ENCODE measurements at places on chromosomes 16 and 17.

- DNase-seq, result no peak
Measured at GRCh38 chr17:74204474-74204873, 996 bp downstream of the RPL38 start.

- no peak for DNase-seq
Measured at GRCh38 chr17:36665417-36665816, 64.0 kb downstream of the MRM1 start.

DNA sequence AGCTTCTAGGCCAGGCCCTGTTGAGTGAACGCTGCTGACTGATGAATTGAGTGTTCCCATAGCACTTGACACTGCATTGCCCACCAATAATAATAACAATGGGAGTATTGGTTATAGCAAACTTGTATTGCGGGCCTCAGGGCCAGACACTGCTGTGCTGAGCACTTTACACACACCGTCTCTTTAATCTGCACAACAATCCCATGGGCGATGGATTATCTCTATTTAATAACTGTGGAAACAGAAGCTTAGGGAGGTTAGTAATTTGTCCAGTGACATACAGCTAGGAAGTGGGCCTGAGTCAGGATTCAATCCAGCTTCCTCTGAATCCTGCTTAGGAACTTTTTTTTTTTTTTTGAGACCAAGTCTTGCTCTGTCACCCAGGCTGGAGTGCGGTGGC lies 11.2 kb downstream of the ARHGAP23 start:
- no peak for DNase-seq

DNA sequence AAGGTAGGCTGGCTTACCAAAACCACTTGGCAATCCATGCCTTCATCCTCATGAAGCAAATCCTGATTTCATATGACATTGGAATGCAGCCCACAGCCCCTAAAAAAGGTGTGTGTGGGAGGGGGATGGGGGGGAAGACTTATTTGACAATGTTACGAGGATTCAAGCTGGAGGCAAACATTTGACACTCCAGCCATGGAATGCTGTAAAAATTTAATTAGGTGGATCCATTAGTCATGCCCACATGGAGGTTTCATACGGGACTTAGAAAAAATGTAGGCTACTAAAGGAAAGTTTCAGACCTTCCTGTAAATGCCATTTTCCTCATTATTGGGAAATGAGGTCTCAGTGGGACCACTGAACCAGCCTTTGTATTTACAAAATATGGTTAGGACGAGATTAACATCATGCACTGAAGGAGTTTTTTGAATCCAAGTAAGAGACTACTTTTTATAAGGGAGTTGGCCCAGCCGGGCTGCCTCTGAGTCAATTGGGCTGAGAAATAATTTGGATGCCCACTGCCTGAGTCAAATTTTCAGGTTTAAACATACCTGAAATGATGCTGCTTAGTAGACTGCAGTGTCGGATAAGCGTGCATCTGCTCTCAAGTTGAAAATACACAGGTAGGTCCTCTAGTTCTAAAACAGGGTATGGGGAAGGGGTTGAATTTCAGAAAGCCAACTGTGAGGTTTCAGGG lies 44.6 kb upstream of the MAF start:
- DNase-seq, result no peak

GRCh38 chr16:86516623-86517003 lies 6.3 kb downstream of the FOXF1 start:
- no peak for DNase-seq

- no peak for DNase-seq
Measured at GRCh38 chr16:89300311-89300975, 82.9 kb downstream of the ZNF778 start.

DNA sequence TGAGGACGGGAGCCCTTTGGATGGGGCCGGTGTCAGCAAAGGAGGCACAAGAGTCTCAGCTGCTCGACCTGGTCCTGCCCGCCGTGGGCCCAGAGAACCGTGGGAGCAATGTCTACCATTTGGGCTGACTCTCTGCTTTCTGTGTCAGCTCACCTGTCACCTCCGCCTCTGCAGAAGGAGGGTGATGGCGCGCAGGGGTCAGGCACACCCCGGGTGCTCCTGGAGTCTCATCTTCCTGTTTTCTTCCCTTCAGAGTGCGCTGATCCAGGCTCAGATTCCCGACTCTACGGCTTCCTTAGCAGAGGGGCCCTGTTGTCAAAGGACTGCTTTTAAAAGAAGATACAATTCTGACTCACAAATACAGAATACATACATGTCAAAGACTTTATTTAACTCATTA lies 167.1 kb downstream of the BANP start:
- no peak for DNase-seq

GRCh38 chr16:30394592-30395154 lies 547 bp upstream of the ZNF48 start:
- no peak for DNase-seq

DNA sequence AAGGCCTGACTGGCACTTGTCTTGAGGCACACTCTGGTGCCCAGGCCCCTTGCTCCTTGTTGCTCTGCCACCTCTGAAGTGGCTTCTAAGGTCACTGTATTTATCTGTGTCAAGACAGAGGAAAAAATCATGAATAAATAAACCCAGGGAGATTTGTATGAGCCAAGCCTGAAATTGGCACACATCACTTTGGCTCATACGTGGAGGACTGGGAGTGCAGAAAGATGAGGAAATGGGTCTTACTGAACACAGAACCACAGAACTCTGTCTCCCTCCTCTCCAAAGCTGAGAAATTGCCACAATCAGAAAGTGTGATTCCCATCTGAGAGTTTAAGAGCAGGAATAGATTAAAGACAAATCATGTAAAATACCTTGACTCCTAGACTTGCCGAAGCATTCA lies 27.1 kb upstream of the C16orf78 start:
- no peak for DNase-seq

DNA sequence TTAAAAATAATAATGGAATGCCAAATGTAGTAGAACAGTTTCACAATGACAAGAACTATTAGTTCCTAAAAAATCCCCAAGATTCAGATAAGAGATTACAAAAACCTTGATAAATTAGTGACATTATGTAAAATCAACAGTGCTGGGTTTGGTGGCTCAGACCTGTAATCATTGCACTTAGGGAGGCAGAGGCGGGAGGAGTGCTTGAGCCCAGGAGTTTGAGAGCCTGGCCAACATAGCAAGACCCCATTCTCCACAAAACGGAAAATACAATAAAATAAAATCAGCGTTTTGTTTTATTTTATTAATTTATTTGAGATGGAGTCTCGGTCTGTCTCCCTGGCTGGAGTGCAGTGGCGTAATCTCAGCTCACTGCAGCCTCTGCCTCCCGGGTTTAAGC lies 4.1 kb downstream of the CARD14 start:
- no peak for DNase-seq

DNA sequence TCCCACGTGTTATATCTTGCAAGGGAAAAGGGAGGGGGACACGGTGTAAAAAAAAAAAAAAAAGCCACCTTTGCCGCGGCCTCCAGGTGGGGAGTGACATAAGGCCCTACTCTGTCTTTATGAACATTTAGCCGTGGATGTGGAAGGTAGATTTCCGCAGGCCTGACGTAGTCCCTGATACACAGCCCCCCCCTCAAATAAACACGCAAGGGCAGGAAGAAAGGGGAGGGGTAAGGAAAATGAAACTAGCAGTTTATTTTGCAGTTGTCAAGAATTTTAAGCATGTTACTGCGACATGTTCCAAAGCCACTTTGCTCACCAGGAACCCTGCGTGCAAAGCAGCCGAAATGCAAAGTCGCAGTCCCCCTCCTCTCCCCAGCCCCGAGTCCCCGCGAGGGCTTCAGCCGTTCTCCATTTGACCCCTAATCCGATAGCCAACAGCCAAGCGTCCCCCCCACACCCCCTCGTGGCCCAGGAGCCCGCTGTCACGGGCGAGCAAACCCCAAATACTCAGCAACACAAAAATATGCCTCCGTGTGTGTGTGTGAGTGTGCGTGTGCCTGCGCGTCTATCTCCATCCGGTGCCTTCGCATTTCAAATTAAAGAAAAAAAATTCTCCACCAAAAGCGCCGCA lies 1.2 kb downstream of the CBX4 start:
- DNase-seq, result no peak

DNA sequence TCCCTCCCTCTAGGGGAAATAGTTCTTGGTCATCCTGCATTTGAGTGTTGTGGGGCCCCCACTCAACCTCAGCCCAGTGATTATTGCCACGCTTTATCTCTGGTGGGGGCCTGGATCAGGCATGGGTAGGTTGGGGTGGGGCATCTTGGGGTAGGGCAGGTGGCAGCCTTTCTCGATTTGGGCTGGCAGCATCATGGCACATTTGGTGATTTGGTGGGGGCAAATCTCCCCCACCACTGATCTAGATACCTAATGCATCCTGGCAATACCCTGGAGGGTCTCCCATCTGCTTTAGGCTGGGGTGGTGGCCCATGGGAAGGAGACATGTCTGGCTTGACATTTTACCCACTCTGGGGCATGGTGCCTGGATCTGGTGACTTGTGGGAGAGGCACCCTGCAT lies 40.2 kb downstream of the NLRP1 start:
- no peak for DNase-seq

- DNase-seq, result no peak
Measured at GRCh38 chr17:71251276-71251675, 869.5 kb upstream of the SOX9 start.

GRCh38 chr16:89149386-89149785 lies 22.2 kb upstream of the CDH15 start:
- no peak for DNase-seq

DNA sequence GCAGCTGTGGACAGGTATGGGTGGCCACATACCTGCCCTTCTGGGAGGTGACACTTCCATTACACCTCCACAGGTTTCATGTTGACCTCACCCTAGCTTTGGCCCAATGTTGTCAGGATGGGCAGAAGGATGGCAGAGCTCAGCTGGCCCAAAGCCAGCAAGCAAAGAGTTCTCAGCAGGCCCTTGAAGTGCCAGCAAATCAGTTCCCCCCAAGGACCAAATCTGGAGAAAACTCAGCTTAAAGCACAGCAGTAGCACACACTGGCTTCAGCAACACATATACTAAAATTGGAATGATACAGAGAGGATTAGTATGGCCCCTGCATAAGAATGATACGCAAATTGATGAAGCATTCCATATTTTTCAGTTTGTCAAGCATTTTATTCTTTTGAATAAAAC lies 13.4 kb downstream of the ARL4D start:
- no peak for DNase-seq

- no peak for DNase-seq
Measured at GRCh38 chr17:17990282-17990681, 17.6 kb downstream of the DRC3 start.

- DNase-seq, result no peak
Measured at GRCh38 chr16:1333854-1334700, 632 bp downstream of the BAIAP3 start.

Measured in AG04449 (cell line).